Psoas muscle (tissue), 8 donors: ENCODE measurements at places on chromosomes 2 and 18. TPM values are rescaled to one million over a fixed set of nuclear protein-coding genes. Genes with fewer than 3 reads are reported as not detected.

Gene PAX8
- total RNA-seq = 0.34 TPM

Gene KCNIP3
- 2.0 TPM for total RNA-seq

Gene ORC4
- 36.2 TPM for total RNA-seq

Gene GPR75
- total RNA-seq = 1.3 TPM

Gene UGT1A8
- total RNA-seq = not detected

Gene FBXO36
- total RNA-seq = 1.2 TPM

Gene RALB
- 25.6 TPM for total RNA-seq

Gene HOXD10
- total RNA-seq = not detected

Gene SCYGR8
- total RNA-seq = not detected

Gene SKOR2
- total RNA-seq = not detected

Gene MATN3
- 0.15 TPM for total RNA-seq

Gene ANKRD30B
- not detected for total RNA-seq

Gene TRAF3IP1
- 16.3 TPM for total RNA-seq

GRCh38 chr2:53104263-53104662, 663.3 kb upstream of the CHAC2 start:
- H3K27me3 ChIP-seq = no peaks in the 10 kb centered on the region
- no peak for DNase-seq
- no peak overlapping the region for H3K4me3 ChIP-seq
- no peak overlapping the region for H3K27ac ChIP-seq

GRCh38 chr2:86498468-86499260, 57.5 kb downstream of the KDM3A start:
- H3K27ac ChIP-seq = no peak overlapping the region
- no peak overlapping the region for H3K4me3 ChIP-seq
- no peaks in the 10 kb centered on the region for H3K4me1 ChIP-seq
- peaks cover 74% of the 10 kb centered on the region for H3K36me3 ChIP-seq
- H3K27me3 ChIP-seq = no peaks in the 10 kb centered on the region
- DNase-seq = no peak

- no peak overlapping the region for H3K27ac ChIP-seq
- no peak for DNase-seq
- no peak overlapping the region for H3K4me3 ChIP-seq
- peaks cover 7% of the 10 kb centered on the region for H3K4me1 ChIP-seq
- H3K27me3 ChIP-seq = no peaks in the 10 kb centered on the region
Observed at GRCh38 chr2:204977914-204978313, 432.6 kb downstream of the PARD3B start.

- no peak for DNase-seq
- no peaks in the 10 kb centered on the region for H3K27me3 ChIP-seq
- no peak overlapping the region for H3K4me3 ChIP-seq
- no peaks in the 10 kb centered on the region for H3K36me3 ChIP-seq
- H3K27ac ChIP-seq = no peak overlapping the region
- no peaks in the 10 kb centered on the region for H3K4me1 ChIP-seq
Observed at GRCh38 chr2:12597610-12598009, 119.1 kb upstream of the TRIB2 start.

- no peak for DNase-seq
Observed at GRCh38 chr2:37453027-37453426, 108.6 kb downstream of the QPCT start.

- H3K36me3 ChIP-seq = no peaks in the 10 kb centered on the region
- H3K4me3 ChIP-seq = no peak overlapping the region
- H3K27me3 ChIP-seq = no peaks in the 10 kb centered on the region
- H3K4me1 ChIP-seq = no peaks in the 10 kb centered on the region
- no peak overlapping the region for H3K27ac ChIP-seq
Observed at GRCh38 chr2:103669531-103669930, 907.7 kb downstream of the TMEM182 start.

GRCh38 chr18:70289351-70290312, 787 bp downstream of the SOCS6 start:
- H3K4me1 ChIP-seq = peaks cover 43% of the 10 kb centered on the region
- H3K27ac ChIP-seq = peak overlapping the region; percentile 94
- no peaks in the 10 kb centered on the region for H3K36me3 ChIP-seq

- no peaks in the 10 kb centered on the region for H3K4me1 ChIP-seq
- H3K36me3 ChIP-seq = no peaks in the 10 kb centered on the region
- H3K27me3 ChIP-seq = peaks cover 2% of the 10 kb centered on the region
Observed at GRCh38 chr18:489244-490023, 11.1 kb downstream of the COLEC12 start.

DNA sequence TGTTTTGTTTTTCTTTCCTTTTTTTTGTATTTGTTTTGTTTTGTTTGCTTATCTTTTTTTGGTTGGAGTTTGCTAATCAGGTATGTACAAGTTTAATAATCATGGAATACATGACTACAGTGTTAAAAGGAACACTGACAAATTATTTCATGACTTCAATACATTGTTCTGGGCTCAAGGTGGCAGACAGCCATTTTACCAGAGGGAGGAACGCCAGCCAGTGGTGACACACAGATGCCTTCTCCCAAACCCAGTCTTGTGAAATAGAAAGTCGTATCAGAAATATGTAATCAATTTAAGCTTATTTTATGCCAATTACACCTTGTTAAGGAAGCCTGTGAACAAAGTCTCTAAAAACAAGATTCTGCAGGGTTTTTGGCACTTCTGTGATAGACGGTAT, 264.0 kb upstream of the EPHA4 start:
- H3K36me3 ChIP-seq = no peaks in the 10 kb centered on the region
- no peak for DNase-seq
- H3K4me1 ChIP-seq = no peaks in the 10 kb centered on the region
- H3K27me3 ChIP-seq = no peaks in the 10 kb centered on the region
- no peak overlapping the region for H3K4me3 ChIP-seq

DNA sequence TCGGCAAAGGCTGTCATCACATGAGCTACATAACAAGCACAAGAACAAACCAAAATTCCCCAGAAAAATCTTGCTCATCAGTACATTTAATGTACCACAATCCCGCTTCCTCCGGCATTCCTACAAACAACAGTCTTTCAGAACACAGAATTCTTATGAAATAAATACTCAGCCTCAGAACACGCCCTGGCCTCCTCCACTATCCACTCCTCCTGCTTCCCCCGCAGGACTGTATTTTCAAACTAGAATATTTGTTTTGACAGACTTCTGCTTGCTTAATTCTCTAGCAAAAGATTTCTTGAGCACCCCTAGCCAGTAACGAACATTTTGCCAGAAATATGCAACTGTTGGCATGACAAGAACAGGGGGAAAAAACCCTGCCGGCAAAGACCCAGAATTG, 131.2 kb downstream of the THADA start:
- H3K27ac ChIP-seq = no peak overlapping the region
- no peaks in the 10 kb centered on the region for H3K27me3 ChIP-seq
- DNase-seq = peak; percentile 55
- peaks cover 16% of the 10 kb centered on the region for H3K4me1 ChIP-seq
- H3K36me3 ChIP-seq = no peaks in the 10 kb centered on the region

DNA sequence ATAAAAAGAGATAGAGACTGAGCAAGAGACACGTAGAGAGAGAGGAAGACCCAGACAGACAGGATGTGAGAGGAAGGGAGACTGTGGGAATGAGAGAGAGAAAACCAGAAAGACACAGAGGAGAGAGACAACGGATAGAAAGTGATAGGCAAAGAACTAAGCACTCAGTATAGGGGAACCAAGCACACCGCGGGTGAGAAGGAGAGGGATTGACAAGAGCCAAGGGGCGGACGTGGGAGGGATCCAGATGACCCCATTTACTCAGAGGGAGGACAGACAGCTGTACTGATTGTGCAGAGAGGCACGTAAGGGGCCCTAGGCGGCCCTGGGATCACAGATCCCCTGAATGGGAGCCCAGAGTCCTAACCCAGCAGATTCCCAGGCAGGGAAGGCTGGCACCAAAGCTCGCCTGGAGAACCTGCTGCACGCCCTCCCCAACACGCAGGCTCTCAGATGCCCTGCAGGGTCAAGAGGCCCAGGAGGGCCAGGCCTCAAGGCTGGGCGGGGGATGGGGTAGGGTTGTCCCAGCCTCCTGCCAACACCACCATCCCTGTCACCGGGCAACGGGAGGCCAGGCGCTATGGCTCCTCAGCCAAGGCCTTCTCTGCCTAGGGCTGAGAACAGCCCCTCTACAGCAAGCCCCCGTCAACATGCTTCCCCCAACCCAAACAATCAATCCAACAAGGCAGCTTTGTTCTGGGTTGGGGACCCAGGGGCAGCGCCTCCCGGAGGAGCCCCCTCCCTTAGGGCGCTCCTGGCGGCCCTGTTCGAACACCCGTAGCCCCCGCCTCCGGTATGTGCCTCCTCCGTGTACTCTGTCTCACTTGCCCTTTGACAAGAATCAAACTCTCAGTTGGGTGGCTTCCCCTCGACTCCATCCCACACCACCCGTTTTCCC, 579 bp downstream of the LOXL3 start:
- no peaks in the 10 kb centered on the region for H3K36me3 ChIP-seq
- peaks cover 16% of the 10 kb centered on the region for H3K4me1 ChIP-seq
- peak overlapping the region; percentile 76 for H3K4me3 ChIP-seq
- peaks cover 16% of the 10 kb centered on the region for H3K27me3 ChIP-seq
- DNase-seq = no peak

GRCh38 chr2:23503097-23503496, 118.1 kb downstream of the KLHL29 start:
- no peaks in the 10 kb centered on the region for H3K27me3 ChIP-seq
- H3K27ac ChIP-seq = no peak overlapping the region
- H3K4me3 ChIP-seq = no peak overlapping the region
- no peaks in the 10 kb centered on the region for H3K36me3 ChIP-seq
- no peak for DNase-seq

GRCh38 chr2:180524499-180524898, 455.9 kb upstream of the UBE2E3 start:
- no peaks in the 10 kb centered on the region for H3K27me3 ChIP-seq
- H3K27ac ChIP-seq = no peak overlapping the region
- no peaks in the 10 kb centered on the region for H3K36me3 ChIP-seq
- H3K4me1 ChIP-seq = no peaks in the 10 kb centered on the region
- no peak for DNase-seq
- H3K4me3 ChIP-seq = no peak overlapping the region

DNA sequence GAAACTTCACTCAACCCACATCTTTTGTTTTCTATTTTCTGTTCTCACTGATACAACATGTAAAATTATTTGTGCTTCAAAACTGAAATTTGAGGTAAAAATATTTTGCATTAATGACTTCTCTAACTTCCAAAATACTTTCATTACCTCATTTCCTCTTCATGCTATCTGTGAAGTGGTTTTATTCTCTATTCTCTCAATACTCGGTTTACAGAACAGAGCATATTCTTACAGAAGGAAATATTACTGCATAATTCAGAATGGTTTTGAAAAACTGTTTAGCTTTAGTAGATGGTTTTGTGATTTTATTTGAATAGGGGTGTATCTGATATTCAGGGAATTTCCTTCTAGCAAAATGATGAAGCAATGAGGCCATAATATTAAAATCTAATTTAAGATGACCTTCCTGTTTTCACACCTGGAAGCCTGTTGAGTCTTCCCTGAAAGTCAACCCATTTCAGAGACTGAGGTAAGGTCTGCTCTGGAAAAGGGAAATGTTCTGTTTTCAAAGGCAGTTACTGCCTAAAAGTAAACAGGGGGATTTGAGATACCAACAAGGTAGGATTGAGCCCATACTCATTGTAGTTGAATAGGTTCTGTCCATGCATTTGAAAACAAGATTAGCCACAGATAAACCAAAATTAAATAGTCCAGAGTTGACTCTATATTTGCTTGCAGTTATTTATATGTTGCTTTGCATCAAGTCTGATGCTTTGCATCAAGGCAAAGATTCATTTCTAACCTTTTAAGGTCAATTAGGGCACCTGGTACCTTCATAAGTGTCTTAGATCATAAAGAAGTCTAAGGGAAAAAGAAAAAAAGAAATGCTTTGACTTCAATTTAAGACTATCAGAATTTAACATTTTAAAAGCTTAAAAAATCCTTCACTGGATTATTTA, 50.8 kb upstream of the PEX13 start:
- no peaks in the 10 kb centered on the region for H3K27me3 ChIP-seq
- no peak overlapping the region for H3K4me3 ChIP-seq
- H3K4me1 ChIP-seq = no peaks in the 10 kb centered on the region
- no peak for DNase-seq
- no peaks in the 10 kb centered on the region for H3K36me3 ChIP-seq
- H3K27ac ChIP-seq = no peak overlapping the region

DNA sequence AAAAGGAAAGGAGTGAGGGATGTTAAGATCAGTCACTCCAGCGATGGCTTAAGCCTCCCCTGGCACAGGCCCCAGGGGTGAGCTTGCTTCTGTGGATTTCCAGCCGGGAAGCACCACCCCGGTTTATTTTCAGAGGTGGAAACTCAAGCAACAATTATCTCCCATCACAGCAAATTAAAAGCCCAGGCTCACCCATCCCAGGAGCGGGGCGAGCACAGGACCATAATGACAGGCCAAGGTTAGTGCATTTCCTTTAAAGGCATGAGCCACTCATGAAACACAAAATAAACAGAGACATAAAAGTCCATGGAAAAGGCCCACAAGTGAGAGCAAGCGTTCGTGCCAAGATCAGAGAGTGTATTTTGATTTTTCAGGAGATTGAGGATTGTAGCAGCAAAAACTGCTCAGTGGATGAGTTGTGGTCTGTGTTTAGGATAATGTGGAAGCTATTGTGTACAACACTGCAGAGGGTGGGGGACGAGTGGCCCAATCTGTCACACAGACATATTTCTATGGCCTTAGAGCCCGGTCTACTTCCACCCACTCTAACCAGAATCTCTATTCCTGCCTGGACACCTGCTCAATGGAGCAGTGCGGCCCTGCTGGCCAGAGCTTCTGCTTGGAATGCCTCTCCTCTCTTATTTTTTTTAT, 111.4 kb upstream of the CDC42EP3 start:
- H3K27ac ChIP-seq = peak overlapping the region; percentile 73
- H3K4me3 ChIP-seq = no peak overlapping the region
- DNase-seq = no peak
- peaks cover 30% of the 10 kb centered on the region for H3K4me1 ChIP-seq
- no peaks in the 10 kb centered on the region for H3K36me3 ChIP-seq
